ENCODE measurements at places on chromosomes 16 and 17.

- DNase-seq, result no peak
Observed at GRCh38 chr17:56292578-56292977, 139.3 kb downstream of the ANKFN1 start.

GRCh38 chr16:81638286-81638945, 140.7 kb upstream of the PLCG2 start:
- DNase-seq, result no peak

- no peak for DNase-seq
Observed at GRCh38 chr17:78241277-78242023, 10.0 kb downstream of the TMEM235 start.

GRCh38 chr16:15799851-15800495, 56.9 kb downstream of the MYH11 start:
- no peak for DNase-seq

DNA sequence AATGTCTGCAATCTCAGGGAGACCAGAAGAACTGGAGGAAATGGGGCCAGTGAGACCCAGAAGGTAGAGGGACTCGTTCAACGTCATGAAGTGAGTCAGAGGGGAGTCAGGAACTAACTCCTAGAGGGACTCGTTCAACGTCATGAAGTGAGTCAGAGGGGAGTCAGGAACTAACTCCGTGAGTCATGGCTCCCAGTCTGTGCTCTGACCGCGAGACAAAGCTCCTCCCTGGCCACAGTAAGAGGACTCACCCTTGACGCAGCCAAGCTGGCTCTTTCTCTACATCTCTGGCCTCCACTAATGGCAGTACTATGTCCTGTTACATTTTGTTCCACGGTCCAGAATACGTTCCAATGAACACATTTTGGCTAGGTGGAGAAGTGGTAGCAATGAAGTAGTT, 902.5 kb downstream of the KCNJ2 start:
- no peak for DNase-seq

- no peak for DNase-seq
Observed at GRCh38 chr16:58820411-58820810, 86.3 kb upstream of the GOT2 start.

- peak; percentile 58 for DNase-seq
Observed at GRCh38 chr16:19179546-19180490, 11.8 kb downstream of the SYT17 start.

- DNase-seq, result no peak
Observed at GRCh38 chr17:17387017-17387497, 83.9 kb downstream of the NT5M start.

GRCh38 chr17:78258323-78259191, 27.1 kb downstream of the TMEM235 start:
- DNase-seq, result no peak

DNA sequence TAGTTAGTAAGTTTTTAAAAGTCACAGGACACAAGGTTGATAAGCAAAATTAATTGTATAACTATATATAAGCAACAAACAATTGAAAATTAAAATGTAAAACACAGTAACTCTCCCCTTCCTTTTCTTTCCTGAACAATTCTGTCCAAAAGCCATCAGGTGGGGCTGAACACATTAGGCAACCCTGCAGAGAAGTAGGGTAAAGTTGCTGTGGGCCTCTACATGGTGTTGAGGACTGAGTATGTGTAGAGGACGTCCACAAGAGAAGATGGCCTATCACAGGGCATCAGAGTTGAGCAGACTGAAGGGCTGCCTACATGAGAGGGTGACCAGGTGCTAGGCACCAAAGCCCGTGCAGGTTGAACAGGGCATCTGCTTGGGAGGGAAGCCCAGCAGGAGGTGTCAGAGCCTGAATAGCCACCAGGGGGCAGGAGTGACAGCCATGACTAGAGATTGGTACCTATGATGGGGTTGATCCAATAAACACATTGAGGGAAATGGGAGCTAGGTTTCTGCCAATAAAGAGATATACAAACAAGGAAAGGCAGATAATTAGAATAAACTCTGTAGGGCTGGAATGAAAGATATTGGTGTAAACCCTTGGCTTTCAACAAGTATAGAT, 415.1 kb downstream of the NPIPA8 start:
- DNase-seq, result peak; percentile 17

DNA sequence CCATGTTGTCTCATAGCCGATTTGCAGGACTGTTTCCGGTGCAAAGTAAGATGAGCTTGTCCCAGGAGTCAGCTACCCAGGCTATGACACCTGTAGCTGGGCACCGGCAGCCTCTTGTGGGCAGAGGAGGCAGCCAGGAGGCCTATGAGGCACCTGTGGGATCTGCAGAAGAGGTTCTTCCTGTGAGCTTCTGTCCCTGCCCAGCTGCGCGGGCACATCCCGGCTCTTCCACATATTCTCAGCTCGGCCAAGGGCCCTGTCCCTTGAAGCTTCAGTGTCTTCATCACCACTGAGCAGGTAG, 21.3 kb upstream of the CAPN15 start:
- no peak for DNase-seq

GRCh38 chr17:48139944-48140343, 32.4 kb downstream of the SNX11 start:
- no peak for DNase-seq

- DNase-seq, result no peak
Observed at GRCh38 chr16:70298988-70299938, at the start of gene DDX19B. Gene DDX19B (plus strand): TSS chr16:70299186. CDS start chr16:70299298, 112 bp downstream.

DNA sequence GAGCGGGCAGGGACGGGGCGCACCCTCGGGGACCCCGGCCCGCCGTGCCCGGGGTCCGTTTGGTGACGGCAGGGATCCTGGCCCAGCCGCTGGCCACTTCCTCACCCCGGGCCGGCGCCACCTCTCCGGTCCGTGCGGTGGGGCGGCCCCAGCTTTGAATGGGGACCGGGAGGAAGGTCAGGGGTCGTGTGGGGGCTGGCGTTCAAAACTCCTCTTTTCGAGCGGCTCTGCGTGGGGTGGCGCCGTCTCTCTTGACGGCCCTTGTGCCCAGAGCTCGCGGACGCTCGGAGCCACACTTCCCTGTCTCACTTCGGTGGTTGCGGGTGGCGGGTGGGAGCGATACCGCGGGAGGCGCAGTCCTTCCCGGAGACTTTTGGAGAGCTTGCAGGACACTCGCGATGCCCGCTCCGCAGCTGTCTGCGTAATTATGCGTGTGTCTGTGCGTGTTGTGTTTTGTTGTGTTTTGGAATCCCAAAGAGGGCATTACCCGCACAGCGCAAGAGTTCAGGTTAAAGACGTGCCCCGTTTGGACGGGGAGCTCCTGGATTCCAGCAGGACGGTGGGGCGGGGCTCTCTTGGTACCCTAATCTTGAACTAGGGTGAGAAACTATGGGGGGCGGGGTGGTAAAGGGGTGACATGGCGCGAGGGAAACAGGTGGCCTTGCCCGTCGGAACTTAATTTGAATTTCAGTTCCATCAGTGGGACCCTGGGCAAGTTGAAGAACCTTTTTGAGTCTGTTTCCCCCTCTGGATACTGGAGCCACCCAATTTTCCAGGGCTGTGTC, 637 bp downstream of the PLCG2 start:
- DNase-seq, result no peak

DNA sequence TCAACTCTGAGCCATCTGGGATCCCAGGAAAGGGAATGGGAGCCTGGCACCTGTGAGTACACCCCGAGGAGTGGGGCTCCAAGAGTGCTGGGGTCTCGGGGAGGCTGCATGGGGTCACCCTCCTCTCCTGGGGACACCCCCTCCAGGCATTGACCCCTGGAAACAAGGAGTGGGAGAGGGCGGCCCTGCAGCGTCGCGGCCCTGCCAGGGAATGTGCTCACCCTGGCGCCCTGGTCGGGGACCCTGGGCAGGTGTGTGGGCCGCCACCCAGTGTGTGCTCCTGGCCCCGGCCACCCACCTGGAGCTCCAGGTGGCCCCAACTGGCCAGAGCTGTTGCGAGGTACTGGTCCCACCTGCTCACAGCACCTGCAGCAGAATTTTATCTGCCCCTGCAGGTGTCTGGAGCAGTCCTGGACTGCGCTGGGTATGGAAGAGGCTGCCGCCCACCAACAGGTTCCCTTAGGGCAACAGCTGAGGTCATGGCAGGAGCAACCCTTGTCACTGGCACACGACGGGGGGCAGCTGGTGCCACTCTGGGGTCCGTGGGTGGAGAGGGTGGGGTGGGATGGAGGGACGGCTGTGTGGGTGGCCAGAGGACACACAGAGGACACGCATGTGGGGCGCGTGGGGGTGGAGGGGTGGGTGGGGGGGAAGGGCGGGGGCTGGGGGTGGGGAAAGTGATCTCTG, 5.4 kb upstream of the PABPN1L start:
- DNase-seq, result no peak

DNA sequence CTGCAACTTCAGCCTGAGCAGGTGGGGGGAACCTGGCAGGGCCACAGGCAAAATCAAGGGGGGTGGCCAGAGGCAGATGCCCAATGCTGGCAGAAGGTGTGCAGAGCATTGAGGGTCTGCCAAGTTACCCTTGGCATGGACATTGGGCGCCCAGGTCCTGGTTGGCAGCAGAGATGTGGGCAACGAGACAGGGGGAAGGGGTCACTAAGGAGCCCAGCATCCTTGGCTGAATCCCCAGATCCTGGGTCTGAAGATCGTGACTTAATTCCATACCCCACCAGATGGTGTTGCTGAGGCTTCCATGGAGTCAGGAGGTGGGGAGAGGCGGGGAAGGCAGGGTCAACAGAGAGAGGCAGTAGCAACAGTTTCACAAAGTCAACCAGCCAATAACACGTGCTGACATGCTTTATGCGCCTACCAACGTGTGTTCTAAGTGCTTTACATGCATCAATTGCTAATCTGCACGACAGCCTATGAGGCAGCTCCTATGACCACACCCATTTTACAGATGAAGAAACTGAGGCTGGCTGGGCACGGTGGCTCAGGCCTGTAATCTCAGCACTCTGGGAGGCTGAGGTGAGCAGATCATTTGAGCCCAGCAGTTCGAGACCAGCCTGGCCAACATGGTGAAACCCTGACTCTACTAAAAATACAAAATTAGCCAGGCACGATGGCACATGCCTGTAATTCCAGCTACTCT, 83.3 kb downstream of the GSG1L start:
- DNase-seq, result no peak

- no peak for DNase-seq
Observed at GRCh38 chr17:45406107-45406506, 26.6 kb downstream of the ARHGAP27 start.

- no peak for DNase-seq
Observed at GRCh38 chr17:54172096-54172984, 349.6 kb downstream of the KIF2B start.

DNA sequence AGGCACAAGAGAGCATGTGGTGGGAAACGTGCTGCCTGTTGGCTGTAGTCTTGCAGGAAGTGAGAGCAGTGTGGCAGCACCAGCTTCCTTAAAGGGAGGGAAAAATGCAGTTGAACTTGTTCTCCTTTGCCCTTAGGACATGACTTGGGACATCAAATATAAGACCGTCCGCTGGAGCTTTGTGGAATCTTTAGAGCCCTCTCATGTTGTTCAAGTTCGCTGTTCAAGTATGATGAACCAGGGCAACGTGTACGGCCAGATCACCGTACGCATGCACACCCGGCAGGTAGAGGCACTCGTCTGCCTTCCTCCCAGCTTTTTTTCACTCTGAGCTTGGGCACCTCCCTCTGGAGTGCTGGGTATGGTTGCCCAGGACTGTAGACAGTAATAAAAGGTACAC, 23.3 kb downstream of the GPR179 start:
- DNase-seq, result no peak

- no peak for DNase-seq
Observed at GRCh38 chr16:61131447-61131846, 904.8 kb downstream of the CDH8 start.

DNA sequence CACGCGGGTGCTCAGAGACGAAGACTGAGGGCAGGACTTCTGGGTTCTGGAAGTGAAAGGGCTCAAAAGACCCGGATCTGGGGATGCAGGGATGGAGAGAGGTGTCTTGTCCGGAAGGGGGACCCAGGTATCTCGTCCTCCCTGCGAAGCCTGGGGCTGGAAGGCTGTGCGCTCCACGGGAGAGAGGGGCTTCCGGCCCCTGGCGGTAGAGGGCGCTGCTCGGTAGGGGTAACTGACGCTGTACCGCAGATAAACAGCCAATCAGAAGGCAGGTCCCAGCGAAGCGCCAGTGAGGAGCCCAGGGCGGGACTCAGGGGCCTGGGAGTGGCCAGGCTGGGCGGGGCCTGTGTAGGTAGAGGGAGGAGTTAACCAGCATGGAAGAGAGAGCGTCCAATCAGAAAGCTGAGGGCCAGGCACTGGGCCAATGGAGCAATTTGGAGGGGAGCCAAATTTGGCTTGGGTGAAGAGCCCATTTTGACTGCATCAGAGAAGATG, 804 bp downstream of the TGFB1I1 start:
- DNase-seq, result no peak
